AG09309 (cell line): ENCODE measurements at places on chromosomes 13 and 19.

DNA sequence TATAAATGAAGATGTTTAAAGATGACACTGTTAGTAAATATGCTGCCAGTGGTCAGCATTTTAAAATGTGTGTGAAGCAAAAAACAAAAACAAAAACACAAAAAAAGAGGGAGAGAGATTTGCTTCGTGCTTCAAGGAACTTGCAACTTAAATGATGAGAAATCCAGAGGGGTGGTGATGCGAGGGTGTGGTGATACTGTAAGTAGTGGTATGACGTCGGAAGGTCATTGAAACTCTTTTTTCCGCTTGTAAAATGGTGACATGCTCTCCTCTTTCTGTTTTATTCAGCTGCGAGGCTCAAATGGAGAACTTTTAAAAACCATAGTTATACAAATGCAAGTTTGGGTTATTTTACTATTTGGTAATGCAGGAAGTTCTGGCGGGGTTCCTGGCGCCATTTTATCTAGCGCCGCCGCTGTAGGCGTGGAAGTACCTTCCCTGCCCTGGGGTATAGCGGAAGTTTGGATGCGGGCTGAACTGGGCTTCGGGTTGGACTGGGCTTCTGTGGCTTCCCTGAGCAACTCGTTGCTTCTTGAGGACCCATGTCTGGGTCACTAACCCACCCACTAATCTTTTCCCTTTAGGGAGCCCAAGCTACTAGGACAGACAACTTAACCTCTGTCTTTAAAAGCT is 34.8 kb downstream of the DGKH start:
- no peak for DNase-seq

GRCh38 chr19:48715681-48716171 is 3.8 kb downstream of the MAMSTR start:
- DNase-seq = no peak

DNA sequence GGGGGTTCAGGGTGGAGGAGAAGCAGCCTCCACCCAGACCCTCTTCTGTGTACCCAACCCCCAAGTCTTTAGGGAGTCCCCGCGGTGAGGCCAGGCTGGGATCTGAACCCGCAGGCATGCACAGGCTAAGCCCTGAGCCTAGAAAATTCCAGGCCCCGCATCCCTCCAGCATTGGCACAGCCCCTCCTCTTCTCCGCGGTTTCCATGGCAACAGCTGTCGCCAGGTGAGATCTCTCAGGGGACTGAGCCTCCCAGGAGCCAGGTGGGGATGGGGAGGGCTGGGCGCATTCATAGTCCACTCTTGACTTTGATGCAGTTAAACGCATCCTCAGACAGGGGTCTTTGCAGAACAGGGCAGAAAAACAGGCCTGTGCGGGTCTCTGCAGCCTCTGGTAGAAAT is 48.3 kb upstream of the USP29 start:
- no peak for DNase-seq

GRCh38 chr19:19448238-19448544 is 42.7 kb downstream of the GATAD2A start:
- DNase-seq = no peak

DNA sequence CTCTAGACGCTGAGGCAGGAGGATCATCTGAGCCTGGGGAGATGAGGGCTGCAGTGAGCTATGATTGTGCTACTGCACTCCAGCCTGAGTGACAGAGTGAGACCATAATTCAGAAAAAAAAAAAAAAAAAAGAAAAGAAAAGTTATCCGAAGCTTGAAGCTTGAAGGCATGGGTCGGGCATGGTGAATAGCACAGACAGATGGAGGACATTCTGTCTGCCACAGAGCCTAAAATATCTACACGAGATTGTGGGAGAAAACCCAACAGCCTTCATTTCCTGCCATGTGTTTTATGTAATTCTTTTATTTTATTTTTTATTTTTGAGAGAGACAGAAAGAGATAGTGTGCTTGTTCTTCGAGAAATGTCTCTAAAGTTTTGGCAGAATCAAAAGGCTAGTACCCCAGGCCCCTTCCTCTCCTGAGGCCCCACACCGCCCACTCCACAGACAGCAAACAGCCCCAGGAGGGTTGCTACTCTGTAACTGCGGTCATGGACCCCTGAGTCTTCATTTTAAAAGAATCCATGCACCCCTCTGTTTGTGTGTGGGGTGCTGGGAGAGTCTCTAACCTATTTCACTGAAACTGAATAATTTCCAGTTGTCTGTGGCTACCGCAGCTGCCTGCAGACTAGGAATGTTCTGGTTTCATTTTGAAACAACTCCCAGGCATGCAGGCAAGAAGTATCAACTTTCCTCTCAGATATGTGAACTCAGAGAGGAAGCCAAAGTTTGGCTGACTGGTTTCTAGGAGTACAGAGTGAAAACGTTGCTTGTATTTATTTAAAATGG is 38.4 kb upstream of the RCBTB2 start:
- DNase-seq = peak; percentile 27

- no peak for DNase-seq
Observed at GRCh38 chr19:42469311-42470235, 26.8 kb upstream of the CXCL17 start.

DNA sequence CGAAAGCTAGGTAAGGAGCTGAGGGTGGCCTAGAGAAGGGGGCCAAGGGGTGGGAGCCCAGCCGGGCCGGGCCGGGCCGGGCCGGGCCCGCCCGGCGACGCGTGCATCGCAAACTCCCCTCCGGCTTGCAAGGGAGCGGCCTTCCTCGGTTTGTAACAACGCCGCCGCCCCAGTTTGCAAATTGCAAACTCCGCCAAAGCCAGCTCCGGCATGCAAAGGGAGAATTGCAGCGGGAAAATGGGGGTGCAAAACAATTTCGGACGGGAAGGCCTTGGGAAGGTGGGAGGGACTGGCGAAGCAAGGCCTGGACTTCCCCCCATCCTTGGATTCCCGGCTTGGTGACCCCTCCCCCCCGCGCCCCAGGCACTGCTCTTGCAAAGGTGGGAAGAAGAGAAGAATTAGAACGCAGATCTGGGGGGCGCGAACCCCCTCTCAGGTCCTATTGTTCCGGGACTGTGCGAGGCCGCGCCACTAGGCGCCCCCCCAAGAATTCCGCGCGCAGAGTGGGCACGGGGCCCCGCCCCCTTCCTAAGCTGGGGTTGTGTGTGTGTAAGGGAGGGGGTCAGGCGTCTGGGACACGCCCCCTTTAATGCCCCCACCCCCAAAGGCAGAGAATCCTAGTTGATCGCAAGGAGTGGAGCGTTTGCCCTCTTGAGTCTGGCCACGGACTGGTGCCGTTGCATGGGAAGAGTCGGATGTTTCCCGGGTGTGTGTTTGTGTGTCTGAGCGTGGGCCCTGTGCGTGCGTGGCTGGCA is 926 bp downstream of the PRR12 start:
- no peak for DNase-seq

- DNase-seq = no peak
Observed at GRCh38 chr19:11264452-11265176, 2.3 kb upstream of the DOCK6 start.

- no peak for DNase-seq
Observed at GRCh38 chr19:56837004-56837403, 3.5 kb downstream of the PEG3 start.

- DNase-seq = no peak
Observed at GRCh38 chr13:21895779-21896178, 224.9 kb downstream of the FGF9 start.

- peak; percentile 52 for DNase-seq
Observed at GRCh38 chr13:101258071-101258470, 158.2 kb downstream of the NALCN start.

GRCh38 chr13:21055511-21056045 is 5.8 kb downstream of the LATS2 start:
- no peak for DNase-seq
